Activated naive CD4-positive, alpha-beta T cell treated with anti-CD3 and anti-CD28 coated beads for 36 hours (primary cell): ENCODE measurements at places on chromosomes 7 and 10.

DNA sequence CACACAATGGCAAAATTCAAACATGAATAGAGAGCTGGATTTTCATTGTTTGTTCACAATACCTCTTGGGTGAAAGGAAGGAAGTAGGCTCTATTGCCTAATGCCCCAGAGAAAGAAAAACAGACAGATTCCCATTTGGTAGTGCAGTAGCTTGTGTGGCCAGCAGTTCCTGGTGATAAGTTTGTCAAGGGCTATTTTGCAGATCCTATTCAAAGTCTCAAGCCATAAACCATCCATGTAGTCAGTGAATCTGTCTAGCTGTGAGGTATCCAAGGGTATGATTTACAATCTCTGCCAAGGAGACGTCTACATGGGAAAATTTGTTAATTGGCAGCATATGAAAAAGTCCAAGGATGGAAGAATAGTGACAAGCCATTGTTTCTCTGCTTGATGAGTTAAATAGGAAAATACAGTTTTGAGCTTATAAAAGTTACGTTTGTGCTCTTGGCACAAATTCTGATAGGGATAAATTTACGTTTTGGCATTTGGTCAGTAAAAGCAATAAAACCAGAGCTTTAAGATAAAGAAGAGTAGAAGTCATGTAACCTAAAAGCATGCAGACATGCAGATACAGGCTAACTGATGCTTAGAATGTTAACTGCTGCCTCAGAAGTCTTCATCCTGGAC lies 269.1 kb downstream of the GATA3 start:
- no peak overlapping the region for H3K4me3 ChIP-seq
- H3K27me3 ChIP-seq = peaks cover 12% of the 10 kb centered on the region
- no peak for DNase-seq
- no peak overlapping the region for H3K27ac ChIP-seq

GRCh38 chr7:88775838-88776237 lies 16.3 kb downstream of the ZNF804B start:
- H3K4me1 ChIP-seq = no peaks in the 10 kb centered on the region
- no peak overlapping the region for H3K4me3 ChIP-seq
- DNase-seq = no peak
- no peak overlapping the region for H3K27ac ChIP-seq

DNA sequence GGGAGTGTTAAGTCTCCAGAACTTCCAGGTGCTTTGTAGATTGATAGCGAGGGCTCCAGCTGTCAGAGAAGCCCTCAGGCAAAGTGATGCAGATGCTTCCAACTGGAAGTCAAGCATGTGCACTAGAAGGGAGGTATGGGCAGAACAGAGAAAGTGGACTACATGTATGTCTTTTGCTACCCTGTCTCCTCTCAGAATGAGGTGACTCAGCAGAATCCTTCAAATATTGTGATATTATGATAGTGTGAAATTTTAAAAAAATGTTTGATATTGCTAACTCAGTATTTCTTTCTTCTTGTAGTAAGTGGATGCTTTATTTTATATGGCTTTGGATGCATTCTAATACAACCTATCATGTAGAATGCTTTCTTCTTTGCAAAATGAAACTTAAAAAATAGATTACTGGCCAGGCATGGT lies 138.9 kb upstream of the SVIL start:
- no peak overlapping the region for H3K4me3 ChIP-seq

DNA sequence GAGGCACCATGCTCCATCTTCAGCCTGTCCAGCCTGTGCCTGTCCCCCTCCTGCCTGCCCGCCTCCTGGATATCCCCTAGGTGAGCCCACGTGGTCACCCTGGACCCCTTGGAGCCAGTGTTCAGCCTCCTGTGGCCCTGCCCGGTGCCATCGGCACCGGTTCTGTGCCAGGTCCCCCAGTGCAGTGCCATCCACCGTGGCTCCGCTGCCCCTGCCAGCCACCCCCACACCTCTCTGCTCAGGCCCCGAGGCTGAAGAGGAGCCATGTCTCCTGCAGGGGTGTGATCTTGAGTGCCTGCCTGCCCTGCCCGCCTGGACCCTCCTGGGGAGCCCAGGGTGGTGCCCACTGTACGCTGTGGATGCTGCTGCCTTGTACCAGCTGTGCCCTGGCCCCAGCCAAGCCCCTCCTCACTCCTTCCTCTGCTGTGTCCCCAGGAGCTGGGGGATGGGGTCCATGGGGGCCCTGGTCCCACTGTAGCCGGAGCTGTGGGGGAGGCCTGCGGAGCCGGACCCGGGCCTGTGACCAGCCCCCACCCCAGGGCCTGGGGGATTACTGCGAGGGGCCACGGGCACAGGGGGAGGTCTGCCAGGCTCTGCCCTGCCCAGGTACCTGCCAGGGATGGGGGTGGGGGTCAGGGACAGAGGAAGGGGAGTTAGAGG lies 26.2 kb upstream of the ZNF862 start:
- no peak overlapping the region for H3K4me3 ChIP-seq
- no peak for DNase-seq
- H3K27ac ChIP-seq = no peak overlapping the region

DNA sequence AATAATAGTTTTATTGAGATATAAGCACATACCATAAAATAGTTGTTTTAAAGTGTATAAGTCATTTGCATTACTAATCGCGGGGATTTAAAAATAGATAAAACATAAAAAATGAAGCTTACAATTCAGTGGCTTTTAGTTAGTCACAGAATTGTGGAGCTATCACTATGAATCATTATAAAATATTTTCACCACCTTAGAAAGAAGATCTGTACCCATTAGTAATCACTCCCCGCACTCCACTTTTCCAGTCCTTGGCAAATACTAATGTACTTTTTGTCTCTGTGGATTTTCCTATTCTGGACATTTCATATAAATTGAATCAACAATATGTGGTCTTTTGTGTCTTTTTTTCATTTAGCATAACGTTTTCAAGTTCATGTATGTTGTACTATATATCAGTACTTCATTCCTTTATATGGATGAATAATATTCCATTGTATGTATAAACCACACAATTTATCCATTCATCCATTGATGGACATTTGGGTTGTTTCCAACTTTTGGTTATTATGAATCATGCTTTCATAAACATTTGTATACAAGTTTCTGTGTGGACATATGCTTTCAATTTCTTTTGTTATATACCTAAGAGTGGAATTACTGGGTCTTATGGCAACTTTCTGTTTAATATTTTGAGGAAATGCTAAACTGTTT lies 162.5 kb downstream of the MAGI2 start:
- no peaks in the 10 kb centered on the region for H3K4me1 ChIP-seq
- no peak overlapping the region for H3K27ac ChIP-seq
- H3K36me3 ChIP-seq = no peaks in the 10 kb centered on the region
- H3K27me3 ChIP-seq = peaks cover 8% of the 10 kb centered on the region
- DNase-seq = no peak

DNA sequence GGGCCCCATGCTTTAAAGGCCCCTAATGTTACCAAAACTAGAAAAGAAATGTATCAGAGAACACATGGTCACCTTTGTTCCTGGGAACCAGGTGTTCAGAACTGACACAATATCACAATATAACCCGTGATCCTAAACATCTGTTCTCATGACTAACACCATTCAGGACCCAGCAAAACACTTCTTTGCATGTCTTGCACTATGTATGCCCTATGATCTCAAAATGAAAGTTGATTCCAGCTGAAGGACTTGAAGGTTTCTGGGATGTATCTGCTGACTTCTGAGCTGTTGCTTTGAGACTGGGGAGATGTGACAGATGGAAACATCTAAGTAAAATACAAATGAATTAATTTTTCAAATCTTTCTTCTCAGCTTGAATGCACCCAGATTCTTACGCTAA lies 37.5 kb upstream of the PIK3CG start:
- no peak for DNase-seq
- no peaks in the 10 kb centered on the region for H3K4me1 ChIP-seq
- H3K27ac ChIP-seq = no peak overlapping the region
- H3K27me3 ChIP-seq = no peaks in the 10 kb centered on the region
- H3K36me3 ChIP-seq = no peaks in the 10 kb centered on the region

DNA sequence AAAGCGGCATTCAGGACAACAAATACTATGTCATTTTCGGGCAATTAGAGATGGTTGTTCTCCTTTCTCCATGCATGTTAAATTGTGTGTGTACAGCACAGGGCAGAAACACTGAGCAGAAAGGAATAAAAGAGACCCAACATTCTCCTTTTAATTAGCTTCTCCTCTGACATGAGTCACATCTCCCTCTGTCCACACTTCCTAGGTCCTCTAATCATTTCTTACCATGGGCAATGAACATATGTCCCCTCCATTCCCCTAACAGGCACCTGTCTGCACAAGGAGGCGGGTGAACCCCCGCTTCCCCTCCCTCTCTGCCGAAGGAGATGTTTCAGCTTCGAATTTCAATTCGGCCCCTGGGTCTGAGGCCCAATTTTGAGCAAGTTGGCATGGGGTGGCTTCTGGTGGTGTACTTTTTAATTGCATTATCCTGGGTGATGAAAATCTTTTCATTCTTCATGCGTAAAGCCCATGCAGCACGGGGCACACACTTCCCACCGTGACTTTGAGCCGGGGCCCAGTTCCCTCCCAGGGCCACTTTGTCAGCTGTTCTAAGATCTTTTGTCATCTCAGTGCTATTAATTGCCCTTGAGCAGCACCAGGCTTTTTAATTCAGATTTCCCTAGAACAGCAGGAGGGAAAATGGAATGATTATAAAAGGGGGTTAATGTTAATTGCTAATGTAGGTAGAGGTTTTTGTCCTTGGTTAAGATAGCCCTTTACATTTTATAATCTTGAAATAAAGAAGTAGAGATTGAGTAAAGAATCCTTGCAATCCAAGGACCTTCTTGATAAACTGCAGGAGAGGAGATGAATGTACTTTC lies 219.5 kb upstream of the NRP1 start:
- no peaks in the 10 kb centered on the region for H3K4me1 ChIP-seq
- no peak for DNase-seq
- no peak overlapping the region for H3K4me3 ChIP-seq
- no peak overlapping the region for H3K27ac ChIP-seq
- H3K36me3 ChIP-seq = no peaks in the 10 kb centered on the region

GRCh38 chr7:68511281-68511680 lies 1087.0 kb upstream of the AUTS2 start:
- no peak for DNase-seq
- H3K27me3 ChIP-seq = peaks cover 2% of the 10 kb centered on the region
- H3K27ac ChIP-seq = no peak overlapping the region
- H3K4me1 ChIP-seq = no peaks in the 10 kb centered on the region
- H3K36me3 ChIP-seq = no peaks in the 10 kb centered on the region
